B cell (primary cell): ENCODE measurements at places on chromosomes 2 and 18. TPM values are rescaled to one million over a fixed set of nuclear protein-coding genes. Genes with fewer than 3 reads are reported as not detected.

GRCh38 chr18:36812678-36813077 lies 16.1 kb downstream of the TPGS2 start:
- no peak for DNase-seq

Gene PTPN2
- 64.8 and 75.5 TPM in 2 replicates for total RNA-seq

Gene IL1A
- total RNA-seq, result 0.19 TPM in 1 of 2 replicates, not detected in the other

GRCh38 chr2:73892631-73893329 lies at the start of gene ACTG2:
Gene ACTG2, plus strand, starts transcription at chr2:73893008. Its CDS starts 8,304 bp downstream, at chr2:73901312.
- DNase-seq, result no peak

DNA sequence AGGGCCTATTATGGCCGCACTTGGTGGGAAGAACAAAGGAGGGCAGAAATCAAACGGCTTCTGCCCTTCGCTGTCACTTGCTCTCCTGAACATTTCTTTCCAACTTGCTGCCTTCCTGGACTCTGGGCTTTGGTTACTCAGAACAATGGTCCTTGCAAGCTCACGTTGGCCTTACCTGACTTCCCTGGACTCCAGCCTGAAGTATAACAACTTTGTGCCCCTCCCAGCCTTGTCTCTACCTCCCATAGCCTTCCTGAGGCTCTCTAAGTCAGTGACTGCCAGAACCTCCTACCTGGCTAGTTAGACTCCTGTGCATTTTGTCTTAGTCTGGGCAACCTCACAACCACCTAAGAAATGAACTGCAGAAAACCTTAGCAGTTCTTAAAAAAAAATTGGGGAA lies 30.2 kb upstream of the ITPRID2 start:
- no peak for DNase-seq

DNA sequence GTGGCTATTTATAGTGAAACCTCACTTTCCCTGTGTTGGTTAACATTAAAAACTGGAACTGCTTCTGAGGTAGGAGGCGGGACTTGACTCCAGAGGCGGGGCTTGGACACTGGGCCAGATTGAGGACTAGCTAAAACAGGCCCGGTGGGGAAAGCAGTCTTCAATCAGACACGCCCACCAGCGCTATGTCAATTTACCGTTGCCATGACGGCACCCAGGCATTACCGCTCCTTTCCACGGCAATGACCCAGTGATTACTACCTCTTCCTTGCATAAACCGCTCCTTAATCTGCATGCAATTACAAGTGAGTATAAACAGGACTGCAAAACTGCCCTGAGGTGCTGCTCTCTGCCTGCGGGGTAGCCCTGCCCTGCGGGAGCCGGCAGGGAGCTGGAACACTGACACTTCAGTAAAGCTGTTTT lies 35.3 kb downstream of the LRRFIP1 start:
- peak; percentile 80 for DNase-seq

- DNase-seq, result no peak
Measured at GRCh38 chr2:121355488-121355887, 70.5 kb upstream of the TFCP2L1 start.

Gene FAM124B
- 0.34 TPM in 1 of 2 replicates, not detected in the other for total RNA-seq

GRCh38 chr2:132678483-132678882 lies 8.5 kb upstream of the LYPD1 start:
- no peak for DNase-seq

Gene ALPP
- not detected in 2 replicates for total RNA-seq

DNA sequence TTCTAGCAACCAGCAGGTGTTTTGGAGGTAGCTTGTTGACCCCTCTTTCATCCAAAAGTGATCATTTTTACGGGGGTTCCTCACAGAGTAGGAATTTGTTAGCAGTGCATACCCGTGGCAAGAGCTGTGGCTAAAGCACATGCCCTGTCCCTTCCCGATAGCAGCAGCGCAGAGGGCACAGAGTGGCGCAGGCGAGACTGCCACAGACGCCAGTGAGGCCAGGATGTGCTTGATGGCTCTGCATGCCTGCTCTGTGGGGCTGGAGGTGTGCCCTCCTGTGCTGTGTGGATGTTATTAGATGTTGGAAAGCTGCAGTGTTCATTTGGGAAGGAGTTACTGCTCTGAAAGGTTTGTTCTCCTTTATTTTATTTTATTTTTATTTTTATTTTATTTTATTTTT lies 153.6 kb downstream of the FAM210A start:
- DNase-seq, result no peak

Gene DPP4
- 0.27 and 1.2 TPM in 2 replicates for total RNA-seq

- no peak for DNase-seq
Measured at GRCh38 chr2:102662833-102663232, 43.5 kb downstream of the SLC9A2 start.
